AG04449 (cell line): ENCODE measurements at places on chromosomes 13 and 19.

DNA sequence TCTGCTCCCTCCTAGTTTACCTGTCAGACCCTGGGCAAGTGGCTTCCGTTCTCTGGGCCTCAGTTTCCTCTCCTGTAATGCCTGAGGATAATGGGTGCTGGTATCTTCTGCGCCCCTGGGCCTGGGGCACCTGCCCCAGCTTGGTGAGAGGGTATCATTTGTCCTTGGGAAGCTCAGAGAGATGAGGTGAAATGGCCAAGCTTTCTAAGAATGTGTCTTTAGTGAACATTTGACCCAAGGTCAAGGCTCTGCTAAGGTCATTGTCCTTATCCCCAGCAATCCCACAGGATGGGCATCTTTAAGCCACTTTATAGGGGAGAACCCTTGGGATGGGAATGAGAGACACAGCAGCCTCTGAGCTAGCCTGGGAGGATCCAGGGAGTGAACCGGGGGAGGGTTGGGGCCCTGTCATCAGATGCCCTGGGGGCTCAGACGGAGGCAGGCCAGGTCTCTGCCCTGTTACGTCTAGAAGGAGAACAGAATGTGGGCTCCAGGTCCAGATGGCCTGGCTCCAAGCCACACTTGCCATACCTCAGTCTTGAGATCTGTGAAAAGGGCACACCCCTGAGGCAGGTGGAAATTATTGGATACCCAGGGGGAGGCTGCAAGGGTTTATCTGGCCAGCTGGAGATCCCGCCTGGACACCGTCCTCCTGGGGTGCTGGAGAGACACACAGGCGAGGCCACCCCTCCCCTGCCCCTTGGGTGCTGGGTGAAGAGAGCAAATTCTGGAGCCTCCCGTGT is 1.1 kb upstream of the NFIC start:
- no peak for DNase-seq

DNA sequence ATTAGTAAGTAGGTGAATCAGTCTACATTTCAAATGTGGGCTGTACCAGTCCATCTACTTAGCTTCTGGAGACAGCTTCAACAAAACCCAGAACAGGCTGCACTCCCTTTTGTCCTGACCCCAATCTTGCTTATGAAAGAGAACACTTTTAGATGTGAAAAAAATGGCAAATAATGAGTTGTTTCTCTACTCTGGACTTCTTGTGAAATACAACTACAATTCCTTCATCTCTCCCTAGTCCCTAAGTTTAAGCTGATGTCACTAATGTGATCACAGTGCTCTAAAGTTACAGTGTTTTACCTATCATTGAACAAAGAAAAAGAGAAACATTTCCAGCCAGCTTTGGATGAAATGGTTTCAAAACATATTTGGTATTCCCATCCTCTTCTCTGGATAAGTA is 183.9 kb downstream of the LHFPL6 start:
- DNase-seq: no peak

DNA sequence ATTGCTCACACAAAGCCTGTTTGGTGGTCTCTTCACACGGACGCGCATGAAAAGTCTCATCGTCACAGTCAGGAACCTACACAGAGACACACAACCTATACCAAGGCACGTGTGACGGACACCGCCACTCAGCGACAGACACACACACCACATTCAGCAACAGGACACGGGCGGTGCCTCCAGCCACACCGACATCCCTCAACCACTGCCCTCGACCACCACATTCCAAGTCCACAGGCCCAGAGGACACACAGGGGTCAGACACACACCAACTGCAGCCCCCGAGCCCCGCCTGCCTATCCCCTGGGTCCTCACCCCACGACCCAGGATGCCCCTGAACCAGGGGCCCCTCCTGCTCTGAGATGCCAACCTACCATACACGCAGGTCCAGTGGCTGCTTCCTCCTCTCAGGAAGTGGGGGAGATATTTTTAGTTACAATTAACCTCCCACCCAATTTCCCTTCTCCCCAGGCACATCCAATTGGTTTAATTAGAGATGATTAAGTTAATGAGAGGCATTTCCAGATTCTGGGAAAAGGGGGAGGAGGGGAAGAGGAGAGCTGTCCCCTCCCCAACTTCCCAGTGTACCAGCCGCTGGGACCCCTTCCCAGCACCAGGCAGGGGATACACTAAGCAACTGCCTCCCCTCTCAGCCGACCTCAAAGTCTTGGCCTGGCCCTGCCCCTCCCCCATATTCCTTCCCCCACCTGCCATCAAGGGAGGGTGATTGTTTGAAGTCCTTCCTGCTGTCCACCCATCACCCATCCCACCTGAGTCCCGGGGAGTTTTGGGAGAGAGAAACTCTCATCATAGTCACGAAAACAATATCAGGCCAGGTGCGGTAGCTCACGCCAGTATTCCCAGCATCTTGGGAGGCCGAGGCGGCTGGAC is 20.4 kb downstream of the MEIS3 start:
- no peak for DNase-seq

DNA sequence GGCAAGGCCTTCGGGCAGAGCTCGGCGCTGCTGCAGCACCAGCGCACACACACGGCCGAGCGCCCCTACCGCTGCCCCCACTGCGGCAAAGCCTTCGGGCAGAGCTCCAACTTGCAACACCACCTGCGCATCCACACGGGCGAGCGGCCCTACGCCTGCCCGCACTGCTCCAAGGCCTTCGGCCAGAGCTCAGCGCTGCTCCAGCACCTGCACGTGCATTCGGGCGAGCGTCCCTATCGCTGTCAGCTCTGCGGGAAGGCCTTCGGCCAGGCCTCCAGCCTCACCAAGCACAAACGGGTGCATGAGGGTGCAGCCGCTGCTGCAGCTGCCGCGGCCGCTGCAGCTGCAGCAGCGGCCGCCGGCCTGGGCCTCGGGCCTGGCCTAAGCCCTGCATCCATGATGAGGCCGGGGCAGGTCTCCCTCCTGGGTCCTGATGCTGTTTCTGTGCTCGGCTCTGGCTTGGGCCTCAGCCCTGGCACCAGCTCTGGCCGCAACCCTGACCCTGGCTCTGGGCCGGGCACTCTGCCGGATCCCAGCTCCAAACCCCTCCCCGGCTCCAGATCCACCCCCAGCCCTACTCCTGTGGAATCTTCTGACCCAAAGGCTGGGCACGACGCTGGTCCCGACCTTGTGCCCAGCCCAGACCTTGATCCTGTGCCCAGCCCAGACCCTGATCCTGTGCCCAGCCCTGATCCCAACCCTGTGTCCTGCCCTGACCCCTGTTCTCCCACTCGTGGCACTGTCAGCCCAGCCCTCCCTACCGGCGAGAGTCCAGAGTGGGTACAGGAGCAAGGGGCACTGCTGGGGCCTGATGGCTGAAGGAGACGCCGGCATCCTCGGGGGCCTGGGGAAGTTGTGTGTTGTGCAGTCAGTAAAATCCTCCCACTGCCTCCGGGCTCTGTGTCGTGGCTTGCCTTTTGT is 2.0 kb upstream of the MCOLN1 start:
- DNase-seq: no peak

- no peak for DNase-seq
Observed at GRCh38 chr13:34638897-34639296, 303.2 kb upstream of the NBEA start.
